ENCODE measurements at places on chromosomes 16 and 17.

DNA sequence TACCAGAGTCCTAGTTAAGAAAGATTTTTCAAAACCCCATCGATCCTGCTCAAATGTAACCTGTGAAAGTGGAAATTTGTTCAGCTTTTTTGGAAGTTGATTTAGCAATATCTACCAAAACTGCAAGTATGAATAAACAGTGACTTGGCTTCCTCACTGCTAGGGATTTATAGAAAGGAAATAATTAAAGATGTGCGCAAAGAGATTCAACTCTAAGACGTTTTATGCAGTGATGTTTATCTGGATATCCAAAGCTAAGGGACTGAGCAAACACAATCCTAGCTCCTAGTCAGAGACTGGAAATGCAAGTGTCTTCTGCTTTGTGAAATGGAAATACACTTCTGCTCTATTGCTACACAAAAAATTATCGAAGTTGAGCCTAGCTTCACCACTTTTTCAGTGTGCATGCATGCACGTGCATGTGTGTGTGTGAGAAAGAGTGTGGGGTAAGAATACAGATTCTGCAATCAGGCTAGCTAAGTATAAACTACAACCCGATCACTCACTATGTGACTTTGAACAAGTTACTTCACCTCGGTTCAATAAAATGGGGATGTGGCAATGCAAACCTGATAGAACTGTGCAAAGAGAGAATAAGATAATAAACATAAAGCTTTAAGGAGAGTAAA lies 52.1 kb upstream of the FOXF1 start:
- DNase-seq: no peak

DNA sequence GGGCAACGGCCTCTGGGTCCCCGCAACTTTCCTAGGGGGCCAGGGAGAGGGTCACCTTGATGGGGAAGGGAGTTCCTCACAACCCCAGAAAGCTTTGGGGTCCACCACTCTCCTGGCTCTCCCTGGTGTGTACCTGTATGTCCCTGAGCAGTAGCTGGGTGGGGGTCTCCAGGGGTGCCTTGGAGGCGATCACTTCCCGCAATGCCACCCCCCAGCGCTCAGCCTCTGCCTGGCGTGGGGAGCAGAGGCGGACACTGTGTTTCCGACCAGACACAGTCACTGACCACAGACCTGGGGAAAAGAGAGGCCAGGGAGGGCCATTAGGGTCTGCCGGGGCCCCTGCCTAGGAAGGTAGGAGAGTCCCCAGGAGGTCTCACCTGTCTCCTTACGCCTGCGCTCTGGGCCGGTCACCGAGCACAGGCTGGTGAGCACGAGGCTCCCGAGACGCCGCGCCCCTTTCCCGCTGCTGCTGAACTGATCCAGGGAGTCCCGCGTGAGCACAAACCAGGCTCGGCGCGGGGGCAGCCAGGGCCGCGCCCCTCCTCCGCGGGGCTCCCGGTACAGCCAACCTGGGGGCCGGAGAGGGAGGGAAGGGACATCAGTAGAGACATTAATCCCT lies 3.4 kb downstream of the PLEKHH3 start:
- DNase-seq: no peak

- no peak for DNase-seq
Measured at GRCh38 chr16:20760346-20760745, 3.5 kb upstream of the ACSM3 start.

DNA sequence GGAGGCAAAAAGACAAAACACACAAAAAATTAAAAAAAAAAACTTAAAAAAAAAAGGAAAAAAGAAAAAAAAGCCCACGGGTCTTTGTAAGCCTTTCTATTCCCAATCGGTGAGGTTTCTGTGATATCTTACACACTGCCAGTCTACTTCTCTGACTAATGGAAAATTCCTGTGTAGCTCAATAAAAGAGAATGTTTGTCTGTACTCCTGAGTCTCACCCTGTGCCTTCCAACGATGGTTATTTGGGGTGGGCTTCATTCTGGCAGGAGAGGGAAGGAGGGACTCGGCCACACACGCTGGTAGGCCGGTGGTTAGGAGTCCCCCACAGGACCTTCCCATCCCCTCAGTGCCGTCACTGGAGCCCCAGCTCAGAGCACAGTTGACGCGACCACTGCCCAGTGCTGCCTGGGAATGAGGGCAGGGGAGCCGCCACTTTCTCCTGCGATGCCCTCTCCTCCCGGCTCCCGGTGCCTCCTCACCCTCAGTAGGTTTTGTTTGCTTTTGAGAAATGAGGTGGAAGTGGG lies 68.0 kb downstream of the AMFR start:
- peak; percentile 14 for DNase-seq

DNA sequence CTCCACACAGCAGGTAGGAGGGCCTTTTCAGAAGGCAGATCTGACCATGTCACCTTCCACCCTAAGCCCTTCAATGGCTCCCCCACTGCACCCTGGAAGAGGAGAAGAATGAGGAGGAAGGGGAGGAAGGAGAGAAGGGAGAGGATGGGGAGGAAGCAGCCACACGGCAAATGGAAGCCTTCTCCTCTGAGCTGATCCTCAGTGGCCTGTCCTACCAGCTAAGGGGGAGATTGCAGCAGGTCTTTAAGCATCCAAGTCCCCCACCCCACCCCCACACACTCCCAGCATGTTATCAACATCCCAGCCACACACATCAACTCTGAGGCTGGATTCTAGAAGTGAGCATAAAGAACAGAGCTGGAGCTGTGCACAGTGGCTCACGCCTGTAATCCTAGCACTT lies 46.2 kb upstream of the RBFOX3 start:
- DNase-seq: no peak

DNA sequence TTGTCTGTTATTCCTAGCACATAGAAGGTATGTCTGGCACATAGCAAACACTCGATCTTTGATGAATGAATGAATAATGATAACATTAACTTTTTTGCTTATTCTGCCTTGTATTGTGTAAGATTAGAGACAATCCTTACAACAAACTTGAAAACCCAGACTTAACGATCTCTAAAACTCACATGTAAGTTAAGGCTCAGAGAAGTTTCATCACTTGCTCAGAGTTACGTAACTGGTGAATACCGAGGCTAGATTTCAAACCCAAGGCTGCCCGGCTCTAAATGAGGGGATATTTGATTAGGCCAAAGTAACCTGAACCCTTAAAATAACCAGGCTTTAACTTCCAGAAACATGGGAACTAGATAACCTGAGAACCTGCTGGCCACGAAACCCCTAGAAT lies 22.3 kb downstream of the CAPNS2 start:
- DNase-seq: no peak

DNA sequence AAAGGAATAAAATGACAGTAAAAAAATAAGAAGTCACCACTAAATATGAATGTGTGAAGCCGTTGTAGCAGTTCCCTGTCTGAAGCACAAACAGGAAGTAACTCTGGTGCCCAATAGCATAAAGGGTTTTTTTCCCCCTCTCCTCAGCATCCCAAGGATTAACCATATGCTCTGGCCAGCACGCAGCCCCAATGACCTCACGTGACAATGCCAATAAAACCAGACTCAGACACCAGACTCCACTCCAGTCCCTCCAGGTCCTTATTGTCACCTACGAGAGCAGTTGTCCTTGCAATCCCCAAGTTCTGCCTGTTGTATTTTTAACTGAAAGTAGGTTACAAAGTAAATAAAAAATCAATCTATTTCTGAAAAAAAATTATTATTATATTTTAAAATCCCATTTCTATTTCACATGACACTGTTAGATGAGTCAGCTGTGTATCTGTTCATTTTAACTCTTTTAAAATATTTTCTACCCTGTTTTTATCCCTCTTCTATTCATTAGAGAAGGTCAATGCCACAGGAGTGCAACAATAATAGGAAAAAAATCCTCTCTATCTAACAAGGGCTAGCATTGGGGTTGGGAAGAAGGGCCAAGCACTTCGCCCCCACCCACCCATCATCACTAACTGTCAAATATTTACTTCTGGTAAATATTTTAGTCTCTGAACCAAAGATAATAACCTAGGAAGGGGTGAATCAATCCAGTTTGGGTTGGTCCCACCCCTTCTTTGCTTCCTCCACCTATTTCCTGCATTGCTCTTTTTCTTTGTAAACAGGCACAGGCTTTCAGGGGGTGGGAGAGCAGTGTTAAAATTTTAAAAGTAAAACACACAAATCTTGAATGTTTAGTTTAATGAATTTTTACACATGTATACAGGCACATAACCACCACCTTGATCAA lies 6.6 kb downstream of the PRAC1 start:
- no peak for DNase-seq

GRCh38 chr16:8084302-8084701 lies 506.0 kb downstream of the TMEM114 start:
- no peak for DNase-seq

DNA sequence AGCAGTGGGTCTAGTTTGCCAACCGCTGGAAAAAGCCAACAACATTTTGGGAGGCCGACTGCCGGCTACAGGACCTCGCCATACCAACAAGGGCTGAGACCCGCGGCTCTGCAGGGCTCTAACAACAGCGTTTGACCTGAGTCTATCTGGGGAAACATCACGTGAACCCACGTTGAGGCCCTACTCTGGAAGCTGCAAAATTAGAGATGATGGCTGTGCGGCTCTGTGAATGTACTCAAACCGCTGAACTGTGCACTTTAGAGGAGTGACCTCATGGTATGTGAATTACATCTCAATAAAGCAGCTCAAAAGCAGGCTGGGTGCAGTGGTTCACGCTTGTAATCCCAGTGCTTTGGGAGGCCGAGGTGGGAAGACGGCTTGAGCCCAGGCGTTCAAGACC lies 10.1 kb upstream of the CEP295NL start:
- DNase-seq: no peak

DNA sequence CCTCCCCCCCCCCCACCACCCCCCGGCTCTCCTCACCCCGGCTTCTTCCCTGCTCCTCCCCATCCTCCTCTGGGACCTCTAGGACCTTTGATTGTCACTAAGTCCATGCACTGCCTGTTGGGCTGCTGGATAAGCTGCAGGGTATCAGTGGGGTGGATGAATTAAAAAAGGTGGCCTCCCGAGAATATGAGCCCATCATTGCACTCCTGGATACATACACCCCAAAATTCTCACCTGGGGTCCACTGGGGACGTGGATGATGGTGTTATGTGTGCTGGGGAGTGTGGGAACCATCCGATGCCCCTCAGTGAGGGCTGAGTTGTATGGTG lies 88.8 kb downstream of the IRF8 start:
- no peak for DNase-seq

DNA sequence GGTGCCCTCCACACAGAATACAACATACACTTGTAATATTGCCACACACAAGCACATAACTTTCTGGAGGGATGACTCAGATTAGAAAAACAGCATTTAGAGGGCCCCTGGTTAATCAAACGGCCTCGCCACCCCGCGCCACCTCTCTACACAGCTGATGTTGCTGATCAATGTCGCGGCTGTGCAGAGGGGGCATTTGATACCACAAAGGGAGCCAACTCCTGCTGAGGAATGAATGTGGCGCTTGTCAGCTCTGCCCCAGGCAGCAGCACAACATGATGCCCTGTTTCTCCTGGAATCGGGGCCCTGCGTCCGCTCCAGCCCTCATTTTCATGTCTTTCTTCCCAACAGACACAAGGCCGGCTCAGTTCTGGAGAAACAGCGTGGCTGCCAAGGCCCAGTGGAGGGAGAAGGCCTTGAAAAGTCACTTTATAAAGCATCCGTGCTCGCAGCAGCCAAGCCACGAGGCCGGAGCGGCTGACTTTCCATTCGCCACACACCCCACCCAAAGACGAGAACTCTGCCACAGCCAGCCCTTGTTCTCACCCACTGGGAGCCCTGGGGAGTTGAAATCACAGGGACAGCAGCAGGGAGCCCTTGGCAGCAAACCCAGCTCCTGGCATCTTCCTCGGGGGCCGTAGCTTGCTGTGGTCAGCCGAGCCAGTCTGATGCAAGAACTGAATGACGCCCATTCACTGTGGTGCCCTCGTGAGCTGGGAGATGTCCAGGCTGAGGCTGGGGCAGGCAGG lies 65.6 kb downstream of the XYLT1 start:
- DNase-seq: no peak

- DNase-seq: no peak
Measured at GRCh38 chr16:84462296-84463210, 41.9 kb downstream of the MEAK7 start.

- DNase-seq: no peak
Measured at GRCh38 chr16:80554033-80554432, 13.2 kb downstream of the DYNLRB2 start.

DNA sequence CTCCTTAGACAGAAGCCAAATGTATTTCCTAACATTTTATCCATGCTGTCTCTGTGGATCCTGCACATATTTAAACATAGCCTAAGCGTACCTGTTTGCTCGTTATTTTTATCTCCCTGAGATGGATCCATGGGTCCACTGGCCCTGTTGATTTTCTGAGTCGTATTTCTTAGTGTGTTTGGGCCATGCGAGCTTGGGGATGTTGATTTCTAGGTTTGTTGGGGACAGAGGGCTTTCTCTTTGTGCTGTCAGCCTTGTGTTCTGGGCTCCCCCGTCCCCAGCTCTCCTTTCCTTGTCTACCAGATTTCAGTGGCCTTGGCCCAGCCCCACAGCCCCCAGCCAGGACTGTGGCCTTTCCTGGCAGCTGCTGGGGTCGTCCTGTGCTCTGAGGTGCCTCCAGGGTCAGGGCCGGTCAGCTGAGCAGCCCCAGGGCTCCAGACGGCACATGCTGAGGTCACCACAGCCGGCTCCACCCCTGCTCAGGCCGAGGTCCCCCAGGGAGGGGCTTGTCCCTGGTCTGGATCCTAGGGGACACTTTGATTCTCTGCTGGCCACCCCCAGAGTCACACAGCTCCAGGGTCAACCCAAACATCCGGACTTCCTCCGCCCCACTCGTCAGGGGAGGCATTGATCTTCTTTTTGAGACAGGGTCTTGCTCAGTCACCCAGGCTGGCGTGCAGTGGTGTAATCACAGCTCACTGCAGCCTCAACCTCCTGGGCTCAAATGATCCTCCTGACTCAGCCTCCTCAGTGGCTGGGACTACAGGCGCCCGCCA lies 4.4 kb downstream of the SSTR5 start:
- DNase-seq: no peak

GRCh38 chr16:29994600-29995323 lies 655 bp downstream of the HIRIP3 start:
- DNase-seq: peak; percentile 84

DNA sequence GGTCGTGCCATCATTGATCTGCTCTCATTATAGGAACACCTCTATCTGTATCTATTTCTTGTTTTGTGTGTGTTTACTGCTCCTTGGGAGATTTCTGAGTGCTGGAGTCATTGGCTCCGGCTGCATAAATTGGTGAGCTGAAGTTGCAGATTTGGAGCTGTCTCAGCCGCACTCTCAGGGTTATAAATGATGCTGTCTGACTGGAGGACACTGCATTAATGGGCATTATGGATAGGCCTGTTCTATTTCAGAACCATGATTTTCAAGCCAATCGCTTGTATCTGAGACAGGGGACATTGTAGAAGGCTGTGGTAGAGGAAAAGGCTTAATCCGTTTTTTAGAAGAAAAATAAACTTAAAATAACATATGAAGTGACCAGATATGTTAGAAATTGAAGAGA lies 126.4 kb upstream of the KIF2B start:
- no peak for DNase-seq

GRCh38 chr17:17971431-17972125 lies 622 bp downstream of the TOM1L2 start:
- DNase-seq: no peak

- no peak for DNase-seq
Measured at GRCh38 chr16:86396901-86397311, 113.4 kb upstream of the FOXF1 start.

All from WTC11 (cell line).